ENCODE measurements at places on chromosomes 4 and X.

- DNase-seq, result no peak
Observed at GRCh38 chrX:11210415-11210801, 82.8 kb upstream of the AMELX start.

DNA sequence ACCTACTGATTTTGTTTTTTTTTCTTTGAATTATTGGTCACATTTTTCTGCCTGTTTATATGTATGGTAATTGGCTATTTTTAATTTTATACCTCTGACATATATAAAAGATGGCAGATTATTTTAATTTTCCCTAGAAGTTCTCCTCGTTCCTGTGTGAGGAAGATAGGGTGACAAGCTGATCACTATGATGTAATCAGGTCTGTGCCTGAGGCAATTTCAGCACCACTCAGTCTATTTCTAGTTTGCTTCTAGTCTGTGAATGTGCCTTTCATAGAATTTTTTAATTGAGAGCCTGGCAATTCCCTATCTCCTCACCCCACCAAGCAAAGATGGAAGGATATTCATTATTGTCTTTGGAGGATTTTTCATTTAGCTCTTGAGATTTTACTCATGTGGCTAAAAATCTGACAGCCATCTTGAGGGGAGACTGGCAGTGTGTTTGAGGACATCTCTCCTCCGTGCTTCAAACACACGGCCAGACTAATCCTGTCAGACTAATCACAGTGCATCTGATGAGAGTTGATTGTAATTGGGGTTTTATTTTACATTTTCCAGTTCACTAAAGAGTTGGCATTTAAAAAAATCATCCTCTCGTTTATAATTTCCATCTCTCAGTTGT, 500.3 kb downstream of the TRIML1 start:
- no peak for DNase-seq

- no peak for DNase-seq
Observed at GRCh38 chr4:87050596-87050995, 115.8 kb downstream of the AFF1 start.

GRCh38 chrX:85243761-85244449, at the start of the genes SATL1 and ZNF711:
TSS of gene SATL1 (minus strand) at chrX:85243779. CDS start at chrX:85108968, 134,811 bp downstream.
TSS of gene ZNF711 (plus strand) at chrX:85243991. CDS start at chrX:85247573, 3,582 bp downstream.
- DNase-seq, result peak; percentile 53

- no peak for DNase-seq
Observed at GRCh38 chr4:68904786-68905185, 46.8 kb downstream of the UGT2A3 start.

- DNase-seq, result no peak
Observed at GRCh38 chr4:176856421-176856820, 63.7 kb upstream of the VEGFC start.

DNA sequence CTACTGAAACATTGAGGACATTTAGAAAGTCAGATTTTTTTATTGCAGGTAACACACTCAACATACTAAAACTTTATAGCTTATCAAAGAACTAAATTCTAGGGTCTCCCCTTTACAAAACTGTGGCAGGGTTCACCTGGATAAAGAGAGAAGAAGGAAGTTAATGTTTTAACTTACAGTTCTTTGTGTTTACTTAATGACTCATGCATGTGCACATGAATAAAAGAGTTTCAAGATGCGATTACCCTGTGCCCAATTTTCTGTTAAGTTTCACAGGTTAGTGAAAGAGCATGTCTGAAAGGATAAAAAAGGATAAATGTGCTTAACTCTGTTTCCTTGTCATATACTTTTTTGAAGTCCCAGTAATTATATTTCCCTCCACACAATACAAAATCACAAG, 16.8 kb downstream of the DCAF8L1 start:
- no peak for DNase-seq

DNA sequence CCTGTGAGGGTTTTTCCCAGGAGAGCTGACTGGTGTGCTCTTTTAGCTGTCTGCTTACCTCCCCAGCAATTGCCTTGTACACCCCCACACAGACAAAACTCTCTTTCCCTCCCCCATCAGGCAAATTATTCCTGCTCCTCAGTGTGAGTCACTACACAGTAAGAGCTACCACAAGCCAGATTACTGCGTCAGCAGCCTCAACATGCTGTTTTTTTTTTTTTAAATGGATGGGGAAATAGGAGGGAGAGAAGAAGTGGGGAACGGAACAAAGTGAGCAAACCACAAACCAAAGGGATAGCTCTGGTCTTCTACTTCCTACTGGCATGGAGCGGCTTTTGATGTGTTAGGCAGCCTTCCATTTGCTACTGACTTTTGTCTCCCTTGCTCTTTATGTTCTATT, 107.5 kb upstream of the ACSL4 start:
- no peak for DNase-seq

DNA sequence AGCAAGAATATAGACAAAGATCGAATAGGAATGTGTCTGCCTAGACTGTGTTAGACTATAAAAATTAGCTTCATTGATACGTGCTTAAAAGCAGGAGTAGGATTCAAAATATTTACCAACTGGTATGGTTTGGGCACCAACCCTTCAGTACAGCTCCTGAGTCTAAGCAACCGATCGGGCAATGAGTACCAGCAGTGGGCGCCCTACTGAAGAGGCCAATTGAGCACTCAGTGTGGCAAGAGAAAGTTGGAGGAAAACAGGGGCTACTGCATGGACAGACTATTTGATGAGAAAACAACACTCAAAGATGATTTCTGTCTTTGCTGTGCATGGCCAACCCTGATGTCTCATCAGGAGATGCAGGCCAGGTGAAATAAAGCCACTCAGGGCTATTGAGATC, 176.0 kb upstream of the NWD2 start:
- no peak for DNase-seq

DNA sequence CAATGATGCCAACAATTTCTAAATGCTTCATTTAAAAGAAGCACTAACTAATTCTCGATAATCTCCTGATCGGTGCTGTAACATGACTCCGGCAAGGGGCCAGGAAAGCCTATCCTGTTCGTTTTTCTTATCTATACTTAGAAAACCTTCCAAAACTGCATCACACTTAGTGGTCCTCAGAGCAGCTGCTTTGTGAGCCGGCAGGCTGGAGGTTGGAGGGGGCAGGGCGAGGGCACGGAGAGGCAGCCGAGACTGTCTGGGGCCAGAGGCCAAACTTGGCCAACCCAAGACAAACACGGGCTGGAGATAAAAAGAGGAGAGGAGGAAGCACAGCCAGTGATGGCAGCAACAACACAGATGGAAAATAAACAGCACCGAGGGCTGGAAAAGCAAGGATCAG, 455.7 kb downstream of the BCOR start:
- DNase-seq, result no peak

- DNase-seq, result no peak
Observed at GRCh38 chr4:156732634-156733033, 239.0 kb downstream of the PDGFC start.

GRCh38 chr4:8192748-8193738, 6.0 kb upstream of the SH3TC1 start:
- DNase-seq, result peak; percentile 16

DNA sequence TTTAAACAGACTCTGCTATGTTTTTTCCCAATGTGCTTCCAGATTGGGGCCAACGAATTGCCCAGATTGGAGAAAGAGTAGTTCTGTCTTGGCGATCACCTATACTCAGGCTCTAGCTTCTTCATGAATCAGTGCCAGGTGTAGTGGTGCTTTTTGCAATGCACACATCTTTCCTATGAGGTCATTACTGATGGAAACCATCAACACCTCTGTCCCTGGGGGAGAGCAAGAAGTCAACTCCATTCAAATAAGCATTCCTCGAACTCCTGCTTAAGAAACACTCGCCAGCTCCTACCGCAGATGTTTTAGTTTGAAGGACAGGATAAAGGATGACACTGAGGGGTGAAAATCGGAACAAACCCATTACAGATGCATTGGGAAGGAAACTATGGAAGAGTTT, 156.5 kb upstream of the DKK2 start:
- no peak for DNase-seq

DNA sequence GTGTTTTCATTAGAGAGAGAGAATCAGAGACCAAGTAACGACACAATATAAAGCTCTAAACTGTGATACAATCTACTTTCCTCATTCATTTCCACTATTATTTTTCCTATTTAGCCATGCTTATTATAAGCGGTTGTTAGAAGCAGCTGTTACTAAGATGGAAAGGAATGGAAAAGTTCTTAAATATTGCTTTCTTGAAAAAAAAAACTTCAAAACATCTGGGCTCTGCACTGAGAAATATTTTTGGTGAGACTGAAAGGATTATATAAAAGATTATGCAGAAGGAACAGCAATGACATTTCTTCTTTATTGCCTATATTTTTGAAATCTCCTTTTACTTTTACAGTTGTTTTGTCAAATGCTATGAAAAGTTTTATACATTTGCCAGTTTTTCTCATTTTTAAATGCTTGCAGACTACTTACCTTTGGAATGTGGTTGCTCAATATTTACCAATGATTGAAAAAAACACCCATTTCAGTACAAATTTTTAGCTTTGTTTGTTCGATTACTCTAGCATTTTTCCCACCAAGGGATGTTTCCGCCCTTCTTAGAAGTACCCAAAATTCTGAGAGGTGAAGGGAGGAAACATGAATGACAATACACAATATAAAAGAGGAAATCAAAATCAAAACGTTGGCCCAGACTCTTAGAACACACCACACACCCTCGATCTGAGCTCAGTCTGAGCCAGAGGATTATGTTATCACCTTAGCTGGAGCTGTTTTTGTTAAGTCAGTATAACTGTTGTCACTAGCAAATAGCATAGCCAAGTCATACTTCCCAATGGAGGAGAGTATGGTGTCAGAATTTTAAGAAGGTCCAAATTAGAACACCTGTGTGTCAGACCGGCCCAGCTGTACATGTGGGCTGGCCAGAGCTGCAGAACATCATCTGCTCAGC, 18.4 kb downstream of the DKK2 start:
- no peak for DNase-seq

DNA sequence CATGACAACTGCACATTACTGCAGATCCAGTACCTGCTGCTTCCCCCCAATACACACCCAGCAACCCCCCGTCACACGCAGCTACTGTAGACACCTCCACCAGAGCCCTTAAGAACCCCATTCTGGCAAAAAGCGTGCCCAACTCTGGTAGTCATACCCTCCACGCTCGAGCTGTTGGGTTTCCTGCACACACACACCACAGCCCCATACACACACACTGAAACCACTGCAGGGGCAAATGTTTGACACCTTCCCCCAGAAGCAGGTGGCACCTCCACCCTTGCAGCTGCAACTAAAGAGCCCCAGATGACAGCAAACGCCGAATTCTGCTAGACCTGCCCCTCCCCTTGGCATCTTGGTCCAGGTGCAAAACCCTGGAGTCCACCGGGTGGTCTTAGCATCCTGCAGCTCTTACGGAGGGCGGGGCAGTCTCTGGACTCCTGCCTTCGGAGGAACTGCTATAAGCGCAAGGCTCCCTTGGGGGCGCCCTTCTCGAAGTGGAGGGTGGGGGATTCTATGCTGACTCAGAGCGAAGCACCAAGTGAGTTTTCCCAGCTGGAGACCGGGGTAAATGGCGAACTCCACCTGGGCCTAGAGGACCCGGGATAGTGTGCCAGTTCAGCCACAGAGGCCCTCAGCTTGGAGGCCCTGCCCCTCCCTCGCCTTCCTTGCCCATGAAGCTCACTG, 1.5 kb downstream of the FRMPD3 start:
- no peak for DNase-seq

- DNase-seq, result no peak
Observed at GRCh38 chrX:39492497-39493162, 605.1 kb downstream of the BCOR start.

DNA sequence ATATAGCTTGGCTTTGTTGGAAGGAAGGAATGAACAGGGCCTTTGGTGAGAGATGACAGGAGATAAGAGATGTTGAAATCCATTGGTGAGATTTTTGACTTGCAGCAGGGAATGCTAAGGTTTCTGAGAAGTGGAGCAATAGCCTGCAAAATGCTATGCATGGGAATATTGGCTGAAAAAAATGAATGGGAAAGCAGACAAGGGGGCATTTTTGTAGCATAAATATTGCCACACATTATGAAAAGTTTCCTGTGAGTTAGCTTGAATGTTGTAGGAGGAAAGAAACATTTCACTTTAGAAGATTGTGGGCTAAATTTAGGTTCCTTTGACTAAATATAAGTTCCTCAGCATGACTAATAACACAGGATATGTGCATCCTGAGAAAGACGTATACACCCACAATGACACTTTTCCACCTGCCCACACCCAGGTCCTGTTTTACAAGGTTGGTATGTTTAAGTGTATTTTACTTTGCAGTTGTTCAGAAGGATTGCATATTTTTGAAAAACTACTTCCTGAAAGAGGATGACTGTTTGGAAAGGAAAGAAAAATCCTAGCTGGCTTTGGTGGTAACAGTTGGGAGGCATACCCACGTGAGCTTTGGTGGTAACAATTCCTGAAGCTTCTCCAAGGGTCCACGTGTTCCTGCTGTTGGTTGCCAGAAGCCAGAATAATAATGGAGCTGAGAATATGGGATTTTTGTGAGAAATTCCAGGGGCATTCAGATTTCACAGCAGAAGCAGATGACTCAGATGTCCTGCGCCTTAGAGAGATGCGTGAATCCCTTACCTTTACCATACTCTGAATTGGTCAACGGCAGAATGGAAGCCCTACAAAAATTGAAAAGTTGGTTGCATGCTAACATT, 28.5 kb downstream of the PHEX start:
- DNase-seq, result no peak

- DNase-seq, result no peak
Observed at GRCh38 chrX:67044029-67044653, 405.3 kb upstream of the EDA2R start.

DNA sequence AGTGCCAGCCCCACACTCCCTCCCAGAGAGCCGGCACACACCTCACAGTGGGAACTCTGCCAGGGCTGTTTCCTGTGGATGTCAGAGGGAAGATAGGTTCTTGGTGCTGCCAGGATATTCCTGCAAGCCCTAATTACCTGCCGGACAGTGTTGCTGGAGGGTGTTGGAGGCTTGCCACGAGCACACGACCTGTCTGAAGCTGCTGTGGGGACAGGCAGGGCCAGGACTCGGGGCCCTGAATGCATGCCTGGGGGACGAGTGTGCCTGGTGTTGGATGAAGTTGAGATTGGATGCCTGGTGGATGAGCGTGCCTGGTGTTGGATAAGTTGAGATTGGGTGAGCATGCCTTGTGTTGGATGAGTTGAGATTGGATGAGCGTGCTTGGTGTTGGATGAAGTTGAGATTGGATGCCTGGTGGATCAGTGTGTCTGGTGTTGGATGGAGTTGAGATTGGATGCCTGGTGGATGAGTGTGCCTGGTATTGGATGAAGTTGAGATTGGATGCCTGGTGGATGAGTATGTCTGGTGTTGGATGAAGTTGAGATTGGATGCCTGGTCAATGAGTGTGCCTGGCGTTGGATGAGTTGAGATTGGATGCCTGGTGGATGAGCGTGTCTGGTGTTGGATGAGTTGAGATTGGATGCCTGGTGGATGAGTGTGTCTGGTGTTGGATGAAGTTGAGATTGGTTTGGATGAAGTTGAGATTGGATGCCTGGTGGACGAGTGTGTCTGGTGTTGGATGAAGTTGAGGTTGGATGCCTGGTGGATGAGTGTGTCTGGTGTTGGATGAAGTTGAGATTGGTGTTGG, 23.2 kb upstream of the UVSSA start:
- no peak for DNase-seq

- no peak for DNase-seq
Observed at GRCh38 chr4:39548425-39549067, 21.3 kb upstream of the UGDH start.

- peak; percentile 94 for DNase-seq
Observed at GRCh38 chr4:82373816-82374625, at the start of gene HNRNPD. TSS of gene HNRNPD (minus strand) at chr4:82373991. CDS start at chr4:82373678, 313 bp downstream.
